A549 (cell line): ENCODE measurements at places on chromosomes 5 and 9. TPM values are rescaled to one million over a fixed set of nuclear protein-coding genes. Genes with fewer than 3 reads are reported as not detected.

PCDHGB3 gene
- polyA plus RNA-seq: 0.16 to 0.44 TPM (median 0.28 TPM) in 3 replicates

- DNase-seq: no peak
Observed at GRCh38 chr5:123885081-123885480, 373.1 kb downstream of the CSNK1G3 start.

PCDHGA9 gene
- polyA plus RNA-seq: 0.01 to 0.09 TPM (median 0.03 TPM) in 3 replicates

HRH2 gene
- 0.54 to 0.87 TPM (median 0.58 TPM) in 3 replicates for polyA plus RNA-seq

CD14 gene
- 2.0 to 3.5 TPM (median 2.9 TPM) in 3 replicates for polyA plus RNA-seq

- DNase-seq: no peak
Observed at GRCh38 chr5:9699681-9700080, 69.5 kb upstream of the TAS2R1 start.

TMEM215 gene
- 0.03 TPM in 2 of 3 replicates, not detected in the other for polyA plus RNA-seq

FBP1 gene
- polyA plus RNA-seq: 0.07 TPM in 1 of 3 replicates, not detected in the others

DNA sequence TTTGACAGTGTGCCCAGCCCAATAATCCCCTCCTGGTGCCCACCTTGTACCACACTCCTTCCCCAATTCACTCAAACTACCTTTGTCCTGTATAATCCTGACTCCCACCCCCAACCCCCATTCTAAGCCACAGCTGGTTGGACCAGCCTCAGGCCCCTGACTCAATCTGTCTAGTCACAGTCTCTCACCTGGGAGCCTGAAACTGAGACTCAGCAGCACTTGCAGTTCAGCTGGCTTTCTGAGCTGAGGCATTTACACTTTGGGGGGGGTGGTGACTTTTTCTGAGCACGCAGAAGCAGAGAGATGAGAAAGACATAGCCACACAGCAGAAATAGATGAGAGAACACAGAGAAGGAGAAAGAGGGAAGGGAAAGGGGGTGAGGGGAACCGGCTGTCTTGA is 247.3 kb downstream of the MAN2A1 start:
- no peak for DNase-seq

SLC4A9 gene
- polyA plus RNA-seq: not detected in 3 replicates

EPB41L4B gene
- polyA plus RNA-seq: 7.9 to 8.0 TPM (median 7.9 TPM) in 3 replicates

PDLIM4 gene
- 0.09 to 0.28 TPM (median 0.20 TPM) in 3 replicates for polyA plus RNA-seq

TRMT10B gene
- 6.3 to 6.9 TPM (median 6.5 TPM) in 3 replicates for polyA plus RNA-seq

HEMGN gene
- polyA plus RNA-seq: not detected in 3 replicates

SLC36A1 gene
- 7.2 to 7.6 TPM (median 7.4 TPM) in 3 replicates for polyA plus RNA-seq

- DNase-seq: no peak
Observed at GRCh38 chr9:71058660-71059059, 62.8 kb downstream of the TRPM3 start.

GRCh38 chr9:91191411-91192380 is 170.0 kb downstream of the AUH start:
- no peak for DNase-seq

GRCh38 chr5:395156-395920 is 47.6 kb upstream of the EXOC3 start:
- DNase-seq: no peak

GRCh38 chr9:14139287-14139686 is 174.7 kb downstream of the NFIB start:
- no peak for DNase-seq

DNA sequence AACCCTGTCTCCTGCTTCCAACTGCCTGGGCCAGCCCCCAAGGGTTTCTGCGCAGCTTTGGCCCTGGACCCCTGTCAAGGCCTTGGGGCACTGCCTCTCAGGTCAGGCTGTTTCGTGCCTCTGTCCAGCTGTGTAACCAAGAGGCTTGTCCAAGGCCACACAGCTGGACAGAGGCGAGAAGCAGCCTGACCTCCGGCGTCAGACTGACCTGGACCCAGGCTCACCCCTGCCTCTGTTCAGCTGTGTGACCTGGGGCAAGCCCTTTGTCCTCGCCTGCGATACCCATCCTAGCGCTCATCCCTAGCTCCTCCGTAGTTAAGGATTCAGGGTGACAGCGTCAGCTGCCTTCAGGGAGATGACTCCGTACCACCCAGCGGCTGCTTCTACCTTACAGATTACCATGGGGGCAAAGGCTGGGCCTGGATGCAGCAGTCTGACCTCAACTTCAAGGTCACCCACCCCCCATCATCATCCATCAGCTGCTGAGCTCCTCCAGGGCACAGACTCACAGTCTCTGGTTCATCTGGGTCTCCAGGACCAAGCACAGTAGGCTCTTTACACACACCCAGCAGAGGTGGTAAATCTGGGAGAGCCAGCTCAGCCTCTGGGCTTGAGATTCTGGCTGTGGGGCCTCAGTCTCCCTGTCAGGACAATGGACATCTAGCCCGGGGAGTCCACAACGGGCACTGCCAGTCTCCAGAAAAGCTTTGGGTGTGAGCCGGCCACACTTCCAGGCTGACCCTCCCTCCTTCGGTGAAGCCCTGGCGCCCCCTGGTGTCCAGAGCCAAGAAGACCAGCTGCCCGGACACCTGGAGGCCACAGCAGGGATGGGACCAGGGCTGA is 7.9 kb downstream of the AK1 start:
- DNase-seq: peak; percentile 96

- DNase-seq: no peak
Observed at GRCh38 chr9:125920402-125920801, 173.2 kb downstream of the PBX3 start.

LMX1B gene
- 0.56 to 0.98 TPM (median 0.57 TPM) in 3 replicates for polyA plus RNA-seq

ANKRA2 gene
- 10.7 to 13.2 TPM (median 12.5 TPM) in 3 replicates for polyA plus RNA-seq

DNA sequence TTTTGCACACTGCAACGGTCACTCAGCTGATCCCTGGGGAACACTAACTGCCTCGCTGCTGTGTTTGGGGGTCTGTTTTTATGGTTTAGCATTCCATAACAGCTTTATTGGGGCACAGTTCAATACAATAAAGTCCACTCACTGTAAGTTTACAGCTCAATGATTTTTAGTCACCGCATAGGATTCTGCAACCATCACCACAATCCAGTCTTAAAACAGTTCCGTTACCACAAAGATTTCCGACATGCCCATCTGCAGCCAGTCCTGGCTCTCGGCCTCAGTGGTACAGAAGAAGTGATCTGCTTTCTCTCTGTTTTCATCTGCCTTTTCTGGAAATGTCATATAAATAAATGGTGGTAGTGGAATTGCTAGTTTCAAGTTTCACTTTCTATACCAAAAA is 23.6 kb downstream of the OR2V2 start:
- DNase-seq: no peak

DNA sequence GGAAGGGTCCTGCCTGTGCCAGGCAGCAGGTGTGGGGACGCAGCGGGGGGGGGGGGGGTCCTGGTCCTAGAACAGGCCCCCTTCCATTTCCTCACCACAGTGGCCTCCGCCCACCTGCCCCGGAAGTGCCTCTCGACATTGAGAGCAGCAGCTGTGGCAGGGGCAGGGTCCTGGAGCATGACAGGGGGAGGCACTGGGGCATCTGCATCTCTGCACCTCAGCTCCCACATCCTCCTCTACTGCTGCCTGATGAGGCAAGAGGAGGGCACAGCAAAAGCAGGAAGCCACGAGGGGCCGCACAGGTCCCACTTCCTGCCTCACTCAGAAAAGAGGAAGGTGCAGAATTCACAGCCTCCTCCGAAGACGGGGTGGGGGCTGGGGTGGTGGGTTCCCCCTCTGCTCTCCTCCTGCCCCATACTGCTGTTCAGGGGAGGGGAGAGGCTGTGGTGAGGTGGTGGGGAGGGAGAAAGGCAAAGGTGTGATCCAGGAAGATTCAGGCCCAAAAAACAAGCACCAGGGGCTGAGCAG is 14.8 kb downstream of the AKNA start:
- DNase-seq: no peak

DHX29 gene
- polyA plus RNA-seq: 25.4 to 25.6 TPM (median 25.5 TPM) in 3 replicates

PCDHGA4 gene
- polyA plus RNA-seq: 0.10 to 0.15 TPM (median 0.13 TPM) in 3 replicates

DNA sequence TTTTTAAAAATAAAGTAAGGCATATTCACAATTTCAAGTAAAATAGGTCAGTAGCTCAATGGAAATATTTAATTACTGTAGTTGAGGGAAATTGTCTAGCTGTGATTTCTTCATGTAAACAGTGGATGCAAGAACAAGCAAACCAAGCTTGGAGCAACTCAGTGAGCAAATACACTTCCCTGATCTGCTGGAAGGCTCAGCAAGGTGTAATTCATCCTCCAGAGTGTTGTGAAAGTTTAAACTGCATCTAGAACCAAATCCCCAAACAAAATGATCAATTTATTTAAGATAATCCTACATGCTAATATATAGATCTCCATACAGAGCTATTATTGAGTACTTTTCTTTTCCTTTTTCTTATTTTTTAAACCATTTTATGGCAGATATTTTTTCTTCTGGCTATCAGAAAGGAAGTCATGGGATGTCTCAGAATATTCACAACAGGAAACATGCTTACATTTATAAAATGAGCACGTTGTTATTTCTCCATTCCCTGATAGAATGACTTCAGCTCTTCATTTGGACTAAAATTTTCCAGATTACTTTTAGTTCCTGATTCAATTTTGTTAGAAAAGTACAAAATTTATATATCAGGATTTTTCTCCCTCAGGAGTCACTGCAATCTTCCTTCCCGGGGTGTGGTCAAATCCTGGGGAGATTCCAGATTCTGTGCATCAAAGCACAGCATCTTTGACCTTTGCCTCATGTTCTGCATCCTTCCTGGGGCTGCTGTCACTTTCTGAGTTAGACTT is 219.2 kb upstream of the ELL2 start:
- DNase-seq: no peak

GRCh38 chr5:87079219-87079618 is 188.5 kb upstream of the RASA1 start:
- DNase-seq: no peak

- DNase-seq: no peak
Observed at GRCh38 chr9:98894171-98894570, 49.5 kb upstream of the COL15A1 start.

DNA sequence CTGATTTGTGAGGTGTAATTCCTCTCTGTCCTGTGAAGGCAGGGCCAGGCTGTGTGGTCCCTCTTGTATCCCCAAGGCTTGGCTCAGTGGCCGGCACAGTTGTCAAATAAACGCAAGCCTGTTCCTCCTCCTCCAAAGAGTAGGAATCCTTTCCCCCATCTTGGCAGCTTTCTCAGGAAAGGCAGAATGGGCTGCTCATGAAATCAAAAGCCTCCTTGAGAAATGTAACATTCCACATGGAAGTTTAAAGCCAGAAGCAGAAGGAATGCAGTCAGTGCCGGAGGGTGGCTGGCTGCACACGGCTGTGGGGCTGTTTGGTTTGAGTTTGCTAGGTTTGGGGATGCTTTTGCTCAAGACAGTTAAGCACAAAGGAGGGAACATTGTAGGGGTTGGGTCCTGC is 34.5 kb upstream of the MED10 start:
- no peak for DNase-seq

GRCh38 chr5:73908846-73909245 is 282.9 kb downstream of the ARHGEF28 start:
- no peak for DNase-seq

DNA sequence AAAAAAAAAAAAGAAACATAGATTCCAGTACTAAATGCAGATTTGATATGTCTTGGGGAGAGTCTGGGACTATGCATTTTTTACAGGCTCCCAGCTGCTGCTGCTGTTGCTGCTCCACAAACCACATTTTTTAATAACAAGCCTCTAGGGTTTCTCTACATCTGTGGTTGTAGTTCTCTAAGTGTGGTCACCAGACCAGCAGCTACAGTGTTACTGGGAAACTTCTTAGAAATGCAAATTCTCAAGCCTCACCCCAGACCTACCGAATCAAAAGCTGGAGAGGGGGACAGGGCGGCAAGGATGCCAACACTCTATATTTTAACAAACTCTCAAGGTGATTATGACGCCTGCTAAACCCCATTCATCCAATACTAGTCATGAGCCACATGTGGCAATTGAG is 293.4 kb upstream of the PTGER4 start:
- DNase-seq: no peak

- no peak for DNase-seq
Observed at GRCh38 chr5:101995585-101995984, 300.5 kb downstream of the SLCO4C1 start.

PCDHGC5 gene
- 0.03 TPM in 1 of 3 replicates, not detected in the others for polyA plus RNA-seq

DNA sequence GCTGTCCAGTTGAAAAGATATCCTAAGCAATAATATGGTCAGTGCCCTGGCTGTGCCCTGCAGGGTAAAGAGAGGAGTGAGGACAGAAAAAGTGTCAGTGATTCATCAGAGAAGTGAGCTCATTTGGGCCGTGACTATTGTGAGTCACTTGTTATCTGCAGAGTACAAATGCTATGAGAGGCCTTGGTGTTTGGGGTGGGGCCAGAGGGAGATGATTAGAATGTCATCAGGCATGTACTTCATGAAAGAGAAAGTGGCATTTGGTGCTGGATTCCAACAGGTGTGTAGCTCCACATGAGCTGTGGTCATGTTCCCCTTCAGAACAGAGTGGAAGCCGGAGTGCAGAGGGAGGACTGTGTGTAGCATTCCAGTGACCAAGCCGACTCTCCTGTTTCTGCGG is 174.1 kb downstream of the KDM4C start:
- DNase-seq: peak; percentile 38

GRCh38 chr9:88161144-88161543 is 22.9 kb upstream of the SPATA31C2 start:
- no peak for DNase-seq

MIGA2 gene
- polyA plus RNA-seq: 12.8 to 16.1 TPM (median 15.1 TPM) in 3 replicates

DNA sequence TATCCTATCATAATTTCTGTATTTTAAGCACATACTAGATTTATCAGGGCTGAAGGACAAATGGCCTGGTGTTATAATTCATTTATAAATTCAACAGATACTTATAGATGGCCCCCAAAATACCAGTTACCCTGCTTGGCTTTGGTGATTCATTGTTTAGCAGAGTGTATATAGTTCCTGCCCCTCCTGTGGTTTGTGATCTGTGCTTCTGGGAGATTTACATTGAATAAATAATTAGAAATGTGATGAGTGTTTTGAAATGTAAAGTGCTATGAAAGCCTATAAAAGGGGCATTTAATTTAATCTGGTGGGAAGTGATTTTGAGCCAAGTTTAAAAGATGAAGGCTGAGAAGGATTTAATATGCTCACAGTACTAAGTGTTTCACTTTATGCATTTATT is 36.7 kb upstream of the ZCCHC7 start:
- DNase-seq: no peak

DNA sequence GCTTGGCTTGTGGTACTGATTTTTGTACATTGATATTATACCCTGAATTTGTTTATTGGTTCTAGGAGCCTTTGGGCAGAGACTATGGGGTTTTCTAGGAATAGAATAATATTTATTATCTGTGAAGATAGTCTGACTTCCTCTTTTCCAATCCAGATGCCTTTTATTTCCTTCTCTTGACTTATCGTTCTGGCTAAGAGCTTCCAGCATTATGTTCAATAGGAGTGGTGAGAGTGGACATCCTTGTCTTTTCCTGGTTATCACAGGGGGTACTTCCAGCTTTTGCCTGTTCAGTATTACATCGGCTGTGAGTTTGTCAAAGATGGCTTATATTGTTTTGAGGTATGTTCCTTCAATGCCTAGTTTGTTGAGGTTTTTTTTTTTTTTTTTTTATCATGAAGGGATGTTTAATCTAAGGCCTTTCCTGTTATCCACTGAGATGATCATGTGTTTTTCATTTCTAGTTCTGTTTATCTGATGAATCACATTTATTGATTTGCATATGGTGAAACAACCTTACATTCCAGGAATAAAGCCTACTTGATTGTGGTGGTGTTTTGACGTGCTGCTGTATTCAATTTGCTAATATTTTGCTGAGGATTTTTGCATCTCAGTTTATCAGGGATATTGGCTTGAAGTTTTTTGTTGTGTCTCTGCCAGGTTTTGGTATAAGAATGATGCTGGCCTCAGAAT is 77.5 kb downstream of the CERT1 start:
- no peak for DNase-seq

- DNase-seq: no peak
Observed at GRCh38 chr9:90394871-90395270, 247.8 kb downstream of the DIRAS2 start.

GRCh38 chr5:94082405-94082804 is 341.0 kb upstream of the POU5F2 start:
- DNase-seq: no peak

CCDC171 gene
- 0.67 to 1.0 TPM (median 0.88 TPM) in 3 replicates for polyA plus RNA-seq

GARNL3 gene
- polyA plus RNA-seq: 2.9 to 3.4 TPM (median 3.0 TPM) in 3 replicates

GRCh38 chr9:121242219-121242958 is 25.6 kb upstream of the GSN start:
- DNase-seq: no peak
